ENCODE measurements at places on chromosomes 7 and 10.
A peak's percentile ranks its signal among the peaks of the same experiment; 100 is the strongest.

- no peak for DNase-seq
Observed at GRCh38 chr7:33885290-33886148, 19.8 kb upstream of the BMPER start.

- peak; percentile 72 for DNase-seq
Observed at GRCh38 chr7:98249106-98249505, 2.9 kb downstream of the TECPR1 start.

- peak; percentile 84 for DNase-seq
Observed at GRCh38 chr10:71255808-71256660, 43.7 kb downstream of the UNC5B start.

DNA sequence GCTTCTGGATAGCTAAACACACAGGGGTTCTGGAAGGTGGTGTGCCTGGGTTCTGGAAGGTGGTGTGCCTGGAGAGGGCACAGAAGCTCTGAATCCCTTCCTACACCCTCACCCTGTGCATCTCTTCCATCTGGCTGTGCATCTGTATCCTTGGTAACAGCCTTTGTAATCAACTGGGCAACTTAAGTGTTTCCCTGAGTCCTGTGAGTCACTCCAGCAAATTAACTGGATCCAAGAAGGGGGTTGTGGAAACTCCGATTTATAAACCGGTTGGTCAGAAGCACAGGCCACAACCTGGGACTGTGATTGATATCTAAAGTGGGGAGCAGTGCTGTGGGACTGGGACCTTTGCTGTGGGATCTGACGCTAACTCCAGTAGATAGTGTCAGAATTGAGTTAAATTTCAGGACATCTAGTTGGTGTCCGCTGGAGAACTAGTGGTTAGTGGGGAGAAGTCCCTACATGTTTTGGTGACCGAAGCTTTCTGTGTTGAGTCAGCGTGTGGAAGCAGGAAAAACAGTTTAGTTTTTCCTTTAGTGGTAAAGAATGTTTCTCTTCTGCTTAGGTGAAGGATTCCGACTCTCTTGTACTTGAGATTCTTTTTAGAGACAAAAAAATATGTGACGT is 228.1 kb downstream of the BMPER start:
- DNase-seq, result no peak

DNA sequence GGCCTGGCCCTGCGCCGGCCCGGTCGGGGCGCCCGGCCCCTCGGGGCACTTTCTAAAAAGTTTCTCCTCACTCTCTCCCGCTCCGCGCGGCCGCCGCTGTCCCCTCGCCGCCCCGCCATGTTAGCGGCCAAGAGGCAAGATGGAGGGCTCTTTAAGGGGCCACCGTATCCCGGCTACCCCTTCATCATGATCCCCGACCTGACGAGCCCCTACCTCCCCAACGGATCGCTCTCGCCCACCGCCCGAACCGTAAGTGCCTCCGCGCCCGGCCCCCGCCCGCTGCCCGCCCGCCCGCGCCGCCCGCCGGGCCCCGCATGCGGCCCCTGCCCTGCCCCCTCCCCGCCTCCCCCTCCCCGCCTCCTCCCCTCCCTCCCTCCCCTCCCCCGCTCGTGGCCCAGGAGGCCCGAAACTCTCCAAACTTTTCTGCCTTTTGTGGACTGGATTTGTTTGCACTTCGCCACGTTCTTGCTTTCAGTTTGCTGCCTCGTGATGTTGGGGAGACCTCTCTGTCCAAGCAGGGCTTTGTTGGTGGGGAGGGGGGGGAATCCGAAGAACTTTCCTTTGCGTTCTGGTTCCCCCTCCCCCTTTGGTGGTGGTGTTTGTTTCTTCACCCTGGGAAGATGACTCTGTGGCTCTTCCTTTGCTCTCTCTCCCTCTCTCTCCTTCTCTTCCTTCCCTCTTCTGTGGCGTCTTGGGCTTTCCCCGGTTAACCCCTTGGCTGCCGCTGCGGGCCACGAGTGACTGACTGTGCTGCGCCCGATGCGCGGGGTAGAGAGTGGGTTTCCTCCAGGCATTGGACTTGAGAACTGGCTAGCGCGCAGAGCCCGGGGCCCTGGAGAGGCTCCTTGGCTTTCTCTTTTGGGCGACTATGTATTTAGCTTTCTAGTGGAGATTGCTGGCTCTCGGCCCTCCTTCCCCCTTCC is 1.6 kb downstream of the TCF7L2 start:
- peak; percentile 74 for DNase-seq

GRCh38 chr7:139656387-139656786 is 121.4 kb downstream of the HIPK2 start:
- DNase-seq, result no peak

- peak; percentile 61 for DNase-seq
Observed at GRCh38 chr10:67666416-67667034, 29.5 kb downstream of the CTNNA3 start.

- no peak for DNase-seq
Observed at GRCh38 chr10:62632071-62632809, 172.3 kb upstream of the ADO start.

DNA sequence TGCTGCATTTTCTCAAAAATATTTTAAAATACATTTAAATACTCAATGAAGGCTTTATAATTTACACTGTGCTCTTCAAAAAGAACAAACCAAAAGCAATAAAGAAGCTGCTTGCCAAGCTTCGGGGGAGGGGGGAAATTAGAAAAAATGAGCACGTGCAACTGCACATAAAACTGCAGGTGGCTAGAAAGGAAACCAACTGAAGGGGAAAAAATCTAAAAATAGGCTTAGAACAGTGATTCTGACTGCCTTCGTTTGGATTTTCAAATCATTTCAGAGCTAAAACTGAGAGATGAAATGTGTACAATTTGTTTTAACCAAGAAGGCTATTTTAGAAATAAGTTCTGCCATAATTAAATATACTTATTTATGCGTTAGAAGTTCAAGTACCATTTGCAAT is 61.4 kb downstream of the ABI1 start:
- DNase-seq, result peak; percentile 79

DNA sequence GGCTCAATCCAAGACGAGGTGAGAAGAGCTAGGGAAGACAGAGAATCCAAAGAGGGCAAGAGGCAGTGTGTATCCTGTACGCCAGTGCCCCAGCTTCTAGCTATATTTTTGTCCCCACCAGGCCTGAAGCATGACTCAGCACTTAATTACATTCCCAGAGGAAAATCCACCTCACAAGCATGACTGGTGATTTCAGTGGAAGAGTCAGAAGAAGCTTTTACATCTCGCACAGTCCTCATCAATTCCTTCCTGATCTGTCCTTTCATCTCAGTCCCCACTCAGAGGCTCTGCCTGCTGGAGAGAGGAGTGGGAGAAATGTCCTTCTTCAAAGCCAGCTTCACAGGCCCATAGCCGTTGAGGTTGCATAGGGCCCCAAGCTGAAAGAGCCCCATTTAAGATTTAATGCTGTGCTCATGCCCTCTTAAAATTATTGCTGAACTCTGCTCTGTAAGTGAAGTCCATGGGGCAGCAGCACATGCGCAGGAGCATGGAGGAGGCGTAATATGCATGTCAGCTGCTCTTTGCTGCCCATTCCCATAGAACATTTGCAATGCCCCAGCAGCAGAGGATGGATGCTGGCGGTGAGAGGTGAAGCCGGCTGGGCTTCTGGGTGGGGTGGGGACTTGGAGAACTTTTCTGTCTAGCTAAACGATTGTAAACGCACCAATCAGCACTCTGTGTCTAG is 39.0 kb upstream of the AOAH start:
- DNase-seq, result no peak

- DNase-seq, result no peak
Observed at GRCh38 chr7:27389496-27389895, 146.9 kb downstream of the EVX1 start.

- no peak for DNase-seq
Observed at GRCh38 chr10:104614245-104614831, 26.8 kb upstream of the SORCS3 start.

GRCh38 chr7:372546-372931 is 82.6 kb downstream of the FOXL3 start:
- no peak for DNase-seq

- DNase-seq, result no peak
Observed at GRCh38 chr10:109819807-109820206, 103.5 kb downstream of the XPNPEP1 start.

GRCh38 chr7:91292506-91292905 is 28.3 kb downstream of the FZD1 start:
- no peak for DNase-seq

GRCh38 chr7:155219154-155219531 is 78.5 kb upstream of the INSIG1 start:
- DNase-seq, result no peak

- no peak for DNase-seq
Observed at GRCh38 chr10:77392236-77392721, 245.3 kb downstream of the KCNMA1 start.

- no peak for DNase-seq
Observed at GRCh38 chr10:129851941-129852640, 112.0 kb downstream of the EBF3 start.

DNA sequence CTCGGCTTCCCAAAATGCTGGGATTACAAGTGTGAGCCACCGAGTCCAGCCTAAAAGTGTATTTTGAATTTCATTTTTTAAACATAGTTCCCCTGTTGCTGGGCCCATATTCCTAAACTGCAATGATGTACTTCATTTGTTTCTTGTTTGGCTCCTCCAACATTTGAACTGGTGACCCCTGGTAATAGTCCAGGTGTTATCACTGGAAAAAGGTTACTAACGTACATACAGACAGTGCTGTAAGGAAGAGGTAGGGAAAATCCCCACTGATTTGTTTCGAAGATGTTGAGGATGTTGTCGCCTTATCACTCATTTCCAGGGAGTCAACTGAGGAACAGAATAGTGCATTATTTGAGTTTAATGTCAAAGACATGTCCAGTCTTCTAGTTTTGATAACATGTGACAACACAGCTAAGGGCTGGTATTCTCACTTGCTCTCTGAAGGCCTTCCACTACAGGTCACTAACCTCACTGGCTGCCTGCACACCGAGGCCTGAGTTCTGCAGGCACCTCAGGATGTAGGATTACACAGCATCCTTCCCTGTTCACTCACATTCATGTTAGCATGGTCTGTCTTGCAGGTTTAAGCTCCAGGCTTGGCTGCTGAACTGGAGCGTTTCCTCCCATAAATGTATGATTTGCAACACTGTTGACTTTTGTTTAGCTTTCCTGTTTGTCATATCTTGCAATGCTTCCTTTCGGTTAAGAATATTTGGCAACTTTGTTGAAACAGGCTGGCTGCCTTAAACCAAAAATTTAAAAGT is 362.8 kb downstream of the INHBA start:
- DNase-seq, result no peak

DNA sequence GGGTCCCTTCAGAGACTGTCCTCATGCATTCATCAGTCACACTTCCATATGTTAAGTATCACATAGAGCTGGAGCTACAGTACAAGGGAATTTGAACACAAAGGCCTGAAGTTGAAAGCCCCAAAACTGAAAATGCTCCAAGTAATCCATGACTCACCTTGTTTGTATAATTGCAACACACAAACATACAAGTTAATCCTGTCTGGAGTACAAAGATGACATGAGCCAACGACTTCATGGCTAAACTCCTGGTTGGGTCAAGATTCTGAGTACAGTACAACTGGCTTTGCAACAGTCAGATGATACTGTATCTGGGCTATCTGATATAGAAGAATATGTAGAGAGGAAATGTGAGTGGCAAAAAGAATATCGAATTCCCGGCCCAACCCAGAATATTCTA is 73.1 kb upstream of the AASS start:
- DNase-seq, result no peak

- no peak for DNase-seq
Observed at GRCh38 chr7:3168370-3168769, 124.7 kb upstream of the CARD11 start.

DNA sequence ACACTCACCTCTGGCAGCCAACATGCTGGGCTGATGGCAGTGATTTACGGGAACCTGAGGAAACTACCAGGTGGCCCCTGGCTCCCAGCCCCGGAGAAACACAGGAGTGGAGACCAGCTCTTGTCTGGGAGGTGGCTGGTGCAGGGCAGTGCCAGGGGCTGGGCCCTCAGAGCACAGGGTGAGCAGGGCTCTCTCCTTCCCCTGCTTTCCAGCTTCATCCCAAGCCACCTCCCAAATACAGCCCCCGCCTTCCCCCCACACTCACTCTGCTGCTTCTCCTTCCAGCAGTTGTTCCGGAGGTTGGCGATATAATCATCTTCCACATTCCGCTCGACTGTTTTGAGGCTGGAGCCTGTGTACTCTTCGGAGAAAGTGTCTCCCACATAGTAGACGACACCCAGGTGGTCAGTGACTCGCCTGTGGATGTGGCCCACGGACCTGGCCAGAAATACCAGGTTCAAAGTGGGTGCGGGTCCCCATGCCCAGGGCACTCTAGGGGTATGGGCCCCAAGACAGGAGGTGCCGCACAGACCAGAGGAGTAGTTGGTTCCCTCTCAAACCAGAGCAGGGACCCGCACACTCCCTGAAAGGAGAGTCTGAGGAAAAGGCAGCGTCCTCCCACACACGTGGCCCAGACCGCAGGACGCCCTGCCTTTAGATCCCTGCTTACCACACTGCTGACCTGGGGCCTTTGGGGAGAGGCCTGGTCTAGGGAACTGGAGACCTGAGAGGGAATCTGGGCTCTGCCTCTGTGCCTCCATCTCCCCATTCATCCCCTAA is 18.3 kb downstream of the DNAJB12 start:
- no peak for DNase-seq

GRCh38 chr10:35675846-35676245 is 33.8 kb upstream of the FZD8 start:
- DNase-seq, result no peak

- no peak for DNase-seq
Observed at GRCh38 chr10:31090894-31091607, 59.4 kb upstream of the ZNF438 start.

- no peak for DNase-seq
Observed at GRCh38 chr7:69399401-69399800, 198.9 kb upstream of the AUTS2 start.

DNA sequence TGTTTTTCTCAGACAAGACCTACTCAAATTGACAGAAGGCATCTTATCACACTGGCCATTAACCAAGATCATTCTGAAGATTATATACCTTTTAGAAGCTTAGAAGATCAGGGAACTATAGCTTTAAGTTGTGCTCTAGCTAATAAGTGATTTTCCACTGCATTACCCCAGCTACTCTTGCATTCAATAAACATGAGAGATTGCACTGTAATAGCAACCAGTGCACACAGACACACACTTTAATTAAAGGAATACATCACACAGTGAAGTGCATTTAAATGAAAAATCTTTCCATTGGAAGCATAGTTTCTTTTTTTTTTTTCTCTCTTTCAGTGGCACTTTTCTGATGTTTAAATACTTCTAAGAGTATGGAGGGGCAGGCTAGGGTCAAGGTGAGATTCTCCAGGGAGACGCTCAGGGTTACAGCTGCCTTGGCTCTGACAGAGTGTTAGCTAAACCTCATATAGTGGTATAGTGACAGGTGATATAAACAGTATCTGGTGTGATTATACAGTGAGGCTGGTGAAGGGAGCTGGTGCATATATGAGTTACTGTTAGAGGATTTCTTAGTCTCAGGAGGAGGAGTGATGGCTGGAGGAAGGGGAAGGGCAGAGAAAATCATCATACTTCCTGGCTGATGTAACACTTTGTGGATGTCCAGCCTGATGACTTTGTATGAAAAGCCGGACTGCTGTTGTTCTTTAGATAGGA is 369.5 kb downstream of the SORCS3 start:
- DNase-seq, result no peak

GRCh38 chr7:94647295-94647694 is 8.6 kb downstream of the SGCE start:
- no peak for DNase-seq

- no peak for DNase-seq
Observed at GRCh38 chr7:150313367-150313809, 9.8 kb upstream of the LRRC61 start.

Measured in endothelial cell of umbilical vein (primary cell).